ENCODE measurements at places on chromosomes 5 and 9. TPM values are rescaled to one million over a fixed set of nuclear protein-coding genes. Genes with fewer than 3 reads are reported as not detected.
A peak's percentile ranks its signal among the peaks of the same experiment; 100 is the strongest.

ASS1 gene
- not detected for total RNA-seq

IGFBPL1 gene
- total RNA-seq, result not detected

SNX24 gene
- total RNA-seq, result 2.5 TPM

FSD1L gene
- 0.63 TPM for total RNA-seq

GABRA6 gene
- not detected for total RNA-seq

CBY3 gene
- total RNA-seq, result not detected

CER1 gene
- total RNA-seq, result not detected

PRRX2 gene
- not detected for total RNA-seq

ALDOB gene
- total RNA-seq, result not detected

CDH6 gene
- total RNA-seq, result not detected

PAX5 gene
- 8.7 TPM for total RNA-seq

- DNase-seq, result no peak
Observed at GRCh38 chr9:132986640-132987620, 8.4 kb downstream of the GFI1B start.

- no peak for DNase-seq
Observed at GRCh38 chr9:25557645-25558300, 120.5 kb downstream of the TUSC1 start.

DNA sequence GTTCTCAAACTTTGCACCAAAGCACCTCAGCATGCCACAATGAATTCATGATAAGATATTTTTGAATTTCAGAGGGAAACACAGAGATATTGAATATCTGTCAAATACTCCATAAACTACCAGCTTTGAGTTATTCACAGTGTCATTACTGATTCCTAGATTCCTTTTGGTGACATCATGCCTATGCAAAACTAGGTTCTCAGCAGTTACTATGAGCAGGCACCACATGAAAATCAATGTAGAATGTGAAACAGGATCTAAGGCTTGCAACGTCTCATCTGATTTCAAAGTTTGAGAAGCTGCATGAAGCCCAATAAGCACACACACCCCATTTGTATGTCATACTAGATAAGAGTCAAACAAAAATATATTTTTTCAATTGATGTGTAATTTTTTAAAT, 426.5 kb downstream of the NR2F1-AS1 start:
- no peak for DNase-seq

- no peak for DNase-seq
Observed at GRCh38 chr9:35771943-35772342, 17.9 kb upstream of the MSMP start.

DNA sequence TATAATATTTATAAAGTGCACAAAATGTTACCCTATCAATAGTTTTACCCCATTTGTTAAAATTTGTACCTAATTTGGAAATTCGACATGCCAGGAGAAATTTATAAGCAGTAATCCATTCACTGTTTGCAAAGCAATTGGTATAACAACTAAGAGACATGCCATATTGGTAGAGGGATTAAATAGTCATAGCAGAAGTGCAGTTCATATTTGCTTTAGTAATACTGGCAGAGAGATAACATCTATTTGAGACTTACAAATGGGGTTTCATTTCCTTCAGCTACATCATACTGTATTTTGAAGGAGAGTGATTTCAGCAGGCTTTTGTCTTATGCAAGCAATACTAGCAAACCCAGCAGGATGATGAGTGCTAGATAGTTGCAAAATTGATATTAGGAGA, 610.4 kb upstream of the CDH10 start:
- no peak for DNase-seq

DNA sequence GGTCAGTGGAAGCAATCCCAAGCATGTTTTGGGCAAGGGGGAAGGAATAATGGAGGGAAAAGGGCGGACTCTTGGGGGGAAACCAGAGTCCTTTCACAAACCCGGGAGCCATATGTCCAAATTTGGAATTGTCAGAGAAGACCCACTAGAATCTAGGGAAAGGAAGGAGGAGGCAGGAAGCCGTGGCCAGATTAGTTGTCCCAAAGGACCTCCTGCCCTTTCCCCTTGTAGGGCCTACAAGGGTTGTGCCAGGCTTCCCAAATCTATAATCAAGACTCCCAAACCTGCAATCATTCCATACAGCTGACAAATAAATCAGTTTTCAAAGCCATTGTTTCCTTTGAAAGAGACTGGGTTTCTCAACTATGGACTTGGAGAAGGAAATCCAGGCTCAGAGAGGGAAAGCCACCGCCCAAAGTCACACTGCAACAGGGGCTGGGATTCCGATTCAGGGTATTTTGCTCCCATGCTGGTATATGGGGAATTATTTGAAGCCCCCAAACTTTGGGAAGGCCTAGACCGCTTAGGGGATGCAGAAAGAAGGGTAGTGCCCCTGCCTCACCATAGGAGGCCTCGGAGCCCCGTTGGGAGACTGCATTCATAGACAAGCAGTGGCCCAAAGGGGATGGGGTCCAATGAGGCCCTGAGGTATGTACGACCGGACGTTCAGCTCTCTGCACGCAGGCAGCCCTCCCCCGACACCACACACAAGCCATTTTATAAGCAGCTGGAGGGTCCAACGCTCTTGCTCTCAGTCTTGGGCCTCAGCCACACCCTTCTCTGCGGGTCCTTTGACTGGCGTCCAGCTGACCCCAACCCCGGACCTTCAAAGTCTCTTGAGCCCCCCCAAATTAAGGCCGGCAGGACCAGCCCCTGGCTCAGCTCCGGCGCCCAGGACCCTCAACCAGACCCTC, 815 bp downstream of the ANXA6 start:
- DNase-seq, result peak; percentile 26

GRCh38 chr9:108088916-108089315, 599.3 kb upstream of the KLF4 start:
- no peak for DNase-seq

- DNase-seq, result no peak
Observed at GRCh38 chr5:17022296-17022695, 86.2 kb upstream of the MYO10 start.

GRCh38 chr9:136093995-136094881, 851 bp downstream of the NACC2 start:
- DNase-seq, result peak; percentile 51

GRCh38 chr5:42665857-42666256, 90.8 kb upstream of the CCDC152 start:
- no peak for DNase-seq

GRCh38 chr9:77440057-77440456, 208.1 kb downstream of the GNA14 start:
- DNase-seq, result no peak

DNA sequence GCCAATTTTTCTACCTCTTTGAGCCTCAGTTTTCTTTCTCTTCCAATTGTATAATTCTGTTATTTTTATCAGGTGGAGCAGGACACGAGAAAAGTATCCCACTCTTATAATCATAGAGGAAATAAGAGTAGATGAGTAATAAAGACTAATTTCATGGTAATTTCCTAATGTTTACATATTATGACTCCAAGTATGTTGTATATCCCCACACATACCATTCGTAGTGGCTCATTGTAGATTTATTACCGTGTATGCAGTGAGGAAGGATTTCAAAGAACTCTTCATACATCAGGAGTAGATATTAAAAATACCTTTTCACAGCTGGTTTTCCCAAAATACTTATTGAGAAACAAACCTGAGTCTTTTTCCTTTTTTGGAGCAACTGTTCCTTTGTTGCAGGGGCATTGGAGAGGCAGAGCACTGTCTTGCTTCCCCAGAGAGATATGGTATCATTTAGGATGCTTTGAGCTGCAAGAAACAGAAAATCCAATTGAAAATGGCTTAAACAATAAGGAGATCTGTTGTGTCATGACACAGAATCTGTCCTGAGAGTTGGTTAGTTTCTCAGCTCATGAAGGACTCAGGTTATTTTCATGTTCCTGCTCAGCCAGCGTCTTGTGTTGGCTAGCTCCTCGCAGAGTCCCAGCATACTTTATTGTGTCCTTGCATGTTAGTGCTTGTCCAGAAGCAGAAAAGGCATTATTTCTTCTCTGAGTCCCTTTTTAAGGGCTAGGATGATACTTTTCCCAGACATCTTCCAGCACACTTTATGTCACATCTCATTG, 291.2 kb downstream of the ARHGAP26 start:
- no peak for DNase-seq

DNA sequence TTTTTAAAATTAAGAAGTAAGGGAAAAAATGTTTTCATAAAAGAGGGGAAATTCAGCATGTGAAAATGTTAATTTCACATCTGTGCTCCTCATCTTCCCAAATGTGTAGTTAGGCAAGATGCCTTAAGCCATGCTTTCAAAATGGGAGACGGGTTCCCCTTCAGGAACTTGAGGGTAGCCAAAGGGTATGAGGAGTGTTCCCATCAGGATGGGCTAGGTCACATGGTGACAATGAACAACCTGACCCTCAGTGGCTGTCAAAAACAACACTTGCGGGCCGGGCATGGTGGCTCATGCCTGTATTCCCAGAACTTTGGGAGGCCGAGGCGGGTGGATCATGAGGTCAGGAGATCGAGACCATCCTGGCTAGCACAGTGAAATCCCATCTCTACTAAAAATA, 178.0 kb downstream of the ACTL7B start:
- no peak for DNase-seq

DNA sequence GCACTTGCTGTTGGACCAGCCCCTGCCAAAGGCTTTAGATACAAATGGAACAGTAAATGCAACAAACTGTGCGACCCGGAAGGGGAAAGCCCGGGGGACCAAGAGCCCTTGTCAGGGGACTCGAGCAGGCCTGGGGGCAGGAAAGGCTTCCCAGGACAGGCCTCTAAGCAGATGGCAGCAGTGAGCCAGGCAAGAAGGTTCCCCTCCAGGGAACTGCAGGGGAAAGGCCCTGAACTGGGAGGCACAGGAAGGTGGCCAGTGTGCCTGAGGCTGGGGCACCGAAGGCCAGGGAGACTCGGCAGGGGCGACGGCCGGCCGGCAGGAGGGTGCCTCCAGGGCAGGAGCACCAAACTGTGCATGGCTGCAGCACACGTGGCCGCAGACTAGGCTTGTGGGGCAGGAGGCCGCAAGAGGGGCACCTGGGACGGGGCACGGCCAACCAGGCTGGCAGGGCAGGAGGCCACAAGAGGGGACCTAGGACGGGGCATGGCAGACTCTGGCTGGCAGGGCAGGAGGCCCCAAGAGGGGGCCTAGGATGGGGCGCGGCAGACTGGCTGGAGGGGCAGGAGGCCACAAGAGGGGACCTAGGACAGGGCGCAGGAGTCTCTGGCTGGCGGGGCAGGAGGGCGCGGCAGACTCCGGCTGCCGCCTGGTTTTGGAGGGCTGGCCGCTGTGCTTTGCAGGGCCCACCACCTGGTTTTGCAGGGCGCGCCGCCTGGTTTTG, 10.0 kb downstream of the VAV2 start:
- no peak for DNase-seq

DNA sequence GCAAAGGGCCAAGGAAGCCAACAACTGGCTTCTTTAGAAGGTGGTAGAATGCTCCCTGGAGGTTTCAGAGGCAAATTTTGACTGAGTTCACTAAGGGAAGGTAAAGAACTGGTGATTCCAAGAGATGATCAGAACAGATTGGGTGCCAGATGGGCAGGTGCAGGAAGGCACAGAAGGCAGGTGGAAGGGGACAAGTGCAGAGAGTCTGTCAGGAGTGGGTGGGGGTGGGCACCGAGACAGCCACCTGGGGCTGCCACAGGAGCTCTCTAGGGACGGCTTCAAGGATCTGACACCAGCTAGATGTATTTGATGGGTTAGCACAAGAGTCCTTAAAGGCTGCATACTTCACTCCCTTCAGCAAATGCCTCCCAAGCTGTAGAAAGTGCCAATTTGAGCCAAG, 207.3 kb downstream of the PTTG1 start:
- no peak for DNase-seq

DNA sequence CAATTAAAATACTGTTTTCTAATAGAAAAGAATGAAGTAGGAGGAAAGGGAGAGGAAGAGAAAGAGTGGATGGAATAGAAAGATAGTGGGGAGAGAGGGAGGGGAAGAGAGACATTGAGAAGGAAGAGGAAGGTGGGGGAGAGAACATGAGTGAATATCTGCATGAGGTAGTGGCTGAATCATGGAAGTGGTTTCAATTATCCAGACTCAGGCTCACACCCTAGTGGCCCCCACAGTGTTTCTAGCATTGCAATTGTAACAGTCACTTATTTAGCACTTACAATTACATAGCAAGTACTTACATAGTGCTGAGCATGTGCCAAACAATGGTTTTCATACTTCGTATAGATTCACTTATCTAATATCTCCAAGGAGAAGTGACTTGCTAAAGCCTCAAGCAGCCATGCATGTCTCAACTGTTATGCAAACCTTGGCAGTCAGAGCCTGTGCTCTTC, 72.7 kb downstream of the CAST start:
- DNase-seq, result no peak

GRCh38 chr5:2492476-2492875, 259.0 kb downstream of the IRX2 start:
- no peak for DNase-seq

DNA sequence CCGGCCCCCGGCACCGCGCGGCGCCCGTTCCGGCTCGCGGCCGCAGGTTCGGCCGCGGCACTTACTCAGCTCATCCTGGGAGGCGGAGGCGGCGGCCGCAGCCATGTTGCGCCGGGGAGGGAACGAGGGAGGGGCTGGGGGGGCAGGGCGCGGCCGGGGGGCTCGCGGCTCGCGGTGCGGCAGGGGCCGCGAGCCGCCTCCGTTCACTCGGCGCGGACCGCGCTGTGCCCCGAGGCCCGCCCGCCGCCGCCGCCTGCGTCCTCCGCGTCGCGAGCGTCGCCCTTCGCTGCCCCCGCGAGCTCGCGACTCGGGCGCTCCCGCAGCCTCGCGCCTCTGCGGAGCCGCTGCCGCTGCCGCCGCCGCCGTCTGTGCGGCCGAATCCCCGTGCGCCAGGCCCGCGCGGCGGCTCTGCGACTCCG, 735 bp downstream of the ECPAS start:
- peak; percentile 74 for DNase-seq

- no peak for DNase-seq
Observed at GRCh38 chr5:4547547-4547946, 592.6 kb upstream of the ADAMTS16 start.

DNA sequence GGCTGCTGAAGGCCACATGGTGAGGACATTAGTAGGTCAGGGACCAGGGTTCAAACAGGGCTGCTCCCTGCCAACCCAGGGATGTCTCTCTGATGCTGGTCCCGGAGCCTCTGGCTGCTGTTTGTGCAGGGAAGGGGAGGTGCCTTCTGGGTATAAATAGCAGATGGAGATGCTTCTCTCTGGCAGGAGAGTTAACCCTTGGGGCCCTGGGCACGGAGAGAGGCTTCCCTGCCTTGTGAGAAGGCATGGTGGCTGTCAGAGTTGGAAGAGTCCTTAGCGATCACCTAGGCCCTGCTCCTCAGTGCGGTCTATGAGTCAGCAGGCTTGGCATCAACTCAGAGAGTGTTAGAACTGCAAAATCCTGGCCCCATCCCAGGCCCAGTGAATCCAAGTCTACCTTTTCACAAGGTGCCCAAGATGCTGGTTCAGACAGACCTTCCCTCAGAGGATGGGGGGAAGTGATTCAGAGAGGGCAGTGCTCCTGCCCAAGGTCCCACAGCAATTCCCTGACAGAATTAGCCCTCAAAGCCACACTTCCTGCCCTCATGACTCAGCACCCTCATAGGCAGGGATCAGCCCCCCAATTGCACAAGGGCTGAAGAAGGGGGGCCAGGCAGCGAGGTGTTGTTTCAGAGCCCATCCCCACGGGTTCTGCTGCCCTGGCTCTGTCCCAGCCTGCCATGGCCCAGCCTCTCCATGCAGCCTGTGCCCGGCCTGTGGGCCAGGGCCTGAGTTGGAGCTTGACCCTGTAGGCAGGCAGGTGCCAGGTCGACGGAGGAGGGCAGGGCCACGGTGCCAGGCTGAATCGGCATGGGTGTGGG, 25.6 kb downstream of the CAMK2A start:
- no peak for DNase-seq

Data from naive thymus-derived CD8-positive, alpha-beta T cell (primary cell).